Lower lobe of right lung (tissue), 2 donors: ENCODE measurements at places on chromosomes 7 and 10. TPM values are rescaled to one million over a fixed set of nuclear protein-coding genes. Genes with fewer than 3 reads are reported as not detected.

GRCh38 chr10:72645263-72645858, 19.5 kb upstream of the MICU1 start:
- H3K36me3 ChIP-seq: no peaks in the 10 kb centered on the region
- no peak overlapping the region for H3K27ac ChIP-seq
- H3K27me3 ChIP-seq: no peaks in the 10 kb centered on the region

Gene COL26A1
- 0.24 TPM for total RNA-seq

Gene ZNF107
- 4.3 TPM for total RNA-seq

Gene ZNF783
- 15.1 TPM for total RNA-seq
